ENCODE measurements at places on chromosomes 4 and X. TPM values are rescaled to one million over a fixed set of nuclear protein-coding genes. Genes with fewer than 3 reads are reported as not detected.

The APOOL gene
- 51.9 TPM for total RNA-seq

DNA sequence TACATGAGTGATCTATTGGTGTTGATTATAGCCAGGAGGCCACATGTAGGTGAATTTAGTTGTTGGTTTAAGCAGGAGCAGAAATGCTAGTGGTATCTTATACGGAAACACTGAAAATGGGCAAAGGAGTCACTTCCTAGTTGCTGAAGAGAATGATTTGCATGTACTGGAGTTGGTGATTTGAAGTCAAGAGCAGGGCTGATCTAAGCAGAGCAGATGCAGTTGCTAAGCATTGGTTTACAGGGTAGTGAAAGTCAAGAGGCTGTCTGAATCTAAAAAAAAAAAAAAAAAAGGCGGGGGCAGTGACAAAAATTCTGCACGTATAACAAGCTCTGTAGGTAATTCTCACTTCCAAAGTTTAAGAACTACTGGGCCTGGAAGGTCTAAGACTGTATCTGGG is 90.4 kb upstream of the HPRT1 start:
- no peak for DNase-seq

The RENBP gene
- total RNA-seq = 11.4 TPM

- no peak for DNase-seq
Observed at GRCh38 chr4:1962980-1963379, 45.8 kb downstream of the NELFA start.

GRCh38 chr4:88803600-88804096 is 106.0 kb upstream of the NAP1L5 start:
- no peak for DNase-seq

GRCh38 chr4:169566021-169566818 is 46.2 kb downstream of the NEK1 start:
- DNase-seq = peak; percentile 62

DNA sequence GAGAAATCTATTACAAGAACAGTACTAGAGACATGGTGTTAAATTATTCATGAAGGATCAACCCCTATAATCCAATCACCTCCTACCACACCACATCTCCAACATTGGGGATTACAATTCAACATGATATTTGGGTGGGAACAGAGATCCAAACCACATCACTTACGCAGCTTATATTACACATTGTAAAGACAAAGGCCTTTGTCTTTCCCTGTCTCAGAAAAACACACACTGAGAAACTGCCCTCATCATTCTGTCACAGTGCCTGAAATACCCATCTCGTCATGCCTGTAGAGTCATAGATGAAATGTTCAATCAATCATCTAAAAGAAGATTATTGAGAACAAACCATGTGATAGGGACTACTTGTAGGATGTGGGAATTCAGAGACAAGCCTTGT is 558.8 kb upstream of the GRIA3 start:
- DNase-seq = no peak

GRCh38 chr4:175671491-175671934 is 140.6 kb downstream of the GPM6A start:
- DNase-seq = no peak

- no peak for DNase-seq
Observed at GRCh38 chr4:4868040-4868757, 8.7 kb downstream of the MSX1 start.

GRCh38 chr4:17875402-17876070 is 64.8 kb downstream of the NCAPG start:
- DNase-seq = no peak

Data from heart right ventricle (tissue), 16 donors.